ENCODE measurements at places on chromosomes 3 and 15. TPM values are rescaled to one million over a fixed set of nuclear protein-coding genes. Genes with fewer than 3 reads are reported as not detected.
A peak's percentile ranks its signal among the peaks of the same experiment; 100 is the strongest.

GRCh38 chr3:183766745-183767606, 58.4 kb downstream of the MAP6D1 start:
- no peak for DNase-seq

DNA sequence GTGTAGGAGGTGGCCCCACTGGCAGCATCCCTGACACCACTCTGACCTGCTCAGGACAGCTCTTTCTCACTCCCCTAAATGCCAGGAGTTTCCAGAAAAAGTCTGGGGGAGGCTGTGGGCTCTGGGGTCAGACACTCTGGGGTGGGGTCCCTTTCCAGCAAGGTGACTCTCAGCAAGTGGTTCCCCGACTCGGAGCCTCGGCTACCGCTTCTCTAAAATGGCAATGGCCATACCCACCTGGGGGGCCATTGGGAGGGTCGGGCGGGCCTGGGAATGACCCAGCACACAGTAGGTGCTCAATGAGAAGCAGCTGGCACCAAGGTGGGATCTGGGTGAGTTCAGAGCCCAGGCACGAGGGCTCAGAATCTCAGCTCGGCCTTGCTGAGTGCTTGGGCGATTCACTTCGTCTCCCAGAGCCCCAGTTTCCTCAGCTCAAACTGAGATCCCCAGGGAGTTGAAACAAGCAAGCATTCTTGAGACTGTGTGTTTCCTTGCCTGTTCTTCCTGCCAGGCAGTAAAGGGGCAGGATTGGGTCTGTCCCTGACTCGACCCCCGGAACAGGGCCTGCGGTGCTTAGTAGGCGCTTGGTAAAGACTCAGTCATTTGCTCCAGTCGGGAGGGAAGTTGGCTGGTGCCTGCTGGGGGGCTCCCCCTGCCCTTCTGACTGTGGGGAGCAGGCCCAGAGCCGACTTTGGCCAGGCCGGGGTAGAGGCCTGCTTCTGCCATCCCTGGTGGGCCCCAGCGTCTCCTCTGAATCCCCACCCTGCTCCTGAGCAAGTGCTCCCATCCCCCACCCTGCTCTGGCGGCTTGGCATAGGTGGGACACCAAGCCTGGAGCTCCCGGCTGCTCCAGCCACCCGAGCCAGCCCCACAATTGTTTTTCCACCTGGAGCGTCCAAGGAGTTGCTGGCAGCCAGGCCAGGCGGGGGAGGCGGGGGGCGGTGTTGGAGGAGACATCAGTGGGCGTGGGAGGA, 32.9 kb upstream of the FBLN2 start:
- DNase-seq: no peak

The TRPM1 gene
- total RNA-seq: 15.2 TPM

The ZNF619 gene
- total RNA-seq: 10.4 TPM

DNA sequence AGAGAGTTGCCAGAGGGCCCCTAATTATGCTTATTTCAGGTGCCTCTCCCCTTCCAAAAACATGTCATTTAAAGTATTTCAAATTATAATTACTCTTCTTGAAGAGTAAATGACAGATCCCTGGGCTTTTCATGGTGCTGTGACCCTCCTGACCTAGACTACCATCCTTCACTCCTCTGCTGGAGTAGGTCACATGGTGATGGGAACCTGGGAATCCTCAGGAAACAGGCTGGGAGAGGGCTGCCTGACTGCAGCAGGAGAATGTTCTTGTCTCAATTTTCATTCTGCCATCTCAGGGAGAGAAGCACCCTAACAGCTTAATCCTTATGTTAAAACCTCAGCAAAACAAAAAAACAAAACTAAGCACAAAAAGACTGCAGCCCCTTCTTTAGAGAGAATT, 24.6 kb downstream of the PGBD4 start:
- no peak for DNase-seq

GRCh38 chr15:70579766-70580165, 183.6 kb downstream of the UACA start:
- DNase-seq: peak; percentile 1

GRCh38 chr3:167710552-167710951, 24.1 kb downstream of the PDCD10 start:
- DNase-seq: no peak

GRCh38 chr3:127660621-127661251, 12.0 kb upstream of the ABTB1 start:
- no peak for DNase-seq

DNA sequence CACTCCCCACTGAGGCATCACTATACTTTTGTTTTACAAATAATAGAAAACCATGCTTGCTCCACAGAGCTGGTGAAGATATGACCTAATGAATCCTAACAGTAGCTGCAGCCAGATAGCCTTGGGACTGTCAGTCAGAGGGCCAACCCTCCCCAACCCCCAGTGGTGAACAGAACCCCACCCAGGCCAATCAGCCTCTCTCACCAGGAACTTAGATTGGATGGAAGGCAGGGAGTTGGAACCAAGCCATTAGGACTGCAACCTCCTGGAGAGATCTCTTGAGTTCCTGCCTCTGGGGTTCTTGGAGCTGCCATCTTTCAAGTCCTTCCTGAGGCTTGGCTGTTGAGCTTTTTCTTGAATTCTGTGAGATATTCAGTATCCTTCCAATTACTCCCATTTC, 3.0 kb upstream of the MRPS22 start:
- no peak for DNase-seq

The SGO1 gene
- total RNA-seq: 2.6 TPM

GRCh38 chr15:79978655-79979514, 7.9 kb upstream of the BCL2A1 start:
- no peak for DNase-seq

- DNase-seq: no peak
These were observed 44.6 kb upstream of the SLC25A36 start for GRCh38 chr3:140896997-140897396.

The ERC2 gene
- 0.21 TPM for total RNA-seq

The ACAN gene
- total RNA-seq: 0.05 TPM

The POTEB2 gene
- not detected for total RNA-seq

DNA sequence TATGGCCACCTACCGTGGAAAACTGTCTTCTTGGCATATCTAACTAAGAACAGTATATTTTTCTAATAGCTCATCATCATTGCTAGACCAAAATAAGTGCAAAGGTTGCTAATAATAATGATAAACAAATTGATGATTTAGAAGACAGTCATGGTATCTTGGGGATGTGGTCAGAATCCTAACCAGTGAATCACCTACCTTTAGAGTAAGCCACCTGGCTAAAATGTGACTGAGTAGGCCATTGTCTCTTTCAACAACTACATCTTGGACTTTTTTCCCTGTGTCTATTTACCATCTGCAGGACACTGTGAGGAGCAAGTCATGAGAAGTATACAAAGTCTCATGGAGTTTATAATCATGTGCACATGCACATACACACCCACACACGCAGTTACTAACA, 273.5 kb upstream of the SEMA6D start:
- DNase-seq: no peak

The VPS33B gene
- 18.8 TPM for total RNA-seq

DNA sequence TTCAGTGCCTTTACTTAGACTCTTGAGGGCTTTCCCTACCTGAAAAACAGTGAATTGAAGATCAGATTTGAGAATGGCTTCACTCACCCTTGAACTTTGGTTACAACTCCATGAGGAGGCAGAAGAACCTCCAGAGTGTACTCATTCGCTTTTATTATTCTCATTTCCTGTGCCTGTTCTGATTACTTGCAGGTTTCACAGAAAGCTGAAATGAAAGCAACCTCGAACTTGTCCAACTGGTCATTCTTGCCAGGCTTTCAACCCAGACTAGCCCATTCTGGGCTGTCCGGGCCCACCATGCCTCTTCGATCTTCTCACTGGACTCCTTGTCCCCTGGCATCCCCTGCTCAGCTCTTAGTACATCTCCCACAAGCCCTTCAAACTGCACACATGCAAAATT, 20.2 kb upstream of the THUMPD3 start:
- DNase-seq: no peak

The NR2F2 gene
- total RNA-seq: 4.0 TPM

DNA sequence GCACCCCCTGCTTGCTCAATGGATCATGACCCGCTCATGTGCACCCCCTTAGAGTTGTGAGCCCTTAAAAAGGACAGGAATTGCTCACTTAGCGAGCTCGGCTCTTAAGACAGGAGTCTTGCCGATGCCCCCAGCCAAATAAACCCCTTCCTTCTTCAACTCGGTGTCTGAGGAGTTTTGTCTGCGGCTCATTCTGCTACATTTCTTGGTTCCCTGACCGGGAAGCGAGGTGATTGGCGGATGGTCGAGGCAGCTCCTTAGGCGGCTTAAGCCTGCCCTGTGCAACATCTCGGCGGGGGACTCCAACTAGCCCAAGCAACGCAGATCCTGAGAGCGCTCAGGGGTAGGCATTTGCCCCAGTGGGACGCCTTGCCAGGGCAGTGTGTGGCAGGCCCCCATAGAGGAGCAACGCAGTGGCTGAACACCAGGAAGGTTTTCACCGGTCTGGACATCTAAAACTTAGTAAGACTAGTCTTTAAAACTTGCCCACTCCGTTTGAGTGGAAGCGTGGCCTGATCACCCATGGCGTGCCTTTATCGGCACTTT, 9.5 kb downstream of the SLCO2A1 start:
- no peak for DNase-seq

The OR5H6 gene
- not detected for total RNA-seq

- DNase-seq: no peak
These were observed 12.6 kb upstream of the PAK2 start for GRCh38 chr3:196726788-196727675.

DNA sequence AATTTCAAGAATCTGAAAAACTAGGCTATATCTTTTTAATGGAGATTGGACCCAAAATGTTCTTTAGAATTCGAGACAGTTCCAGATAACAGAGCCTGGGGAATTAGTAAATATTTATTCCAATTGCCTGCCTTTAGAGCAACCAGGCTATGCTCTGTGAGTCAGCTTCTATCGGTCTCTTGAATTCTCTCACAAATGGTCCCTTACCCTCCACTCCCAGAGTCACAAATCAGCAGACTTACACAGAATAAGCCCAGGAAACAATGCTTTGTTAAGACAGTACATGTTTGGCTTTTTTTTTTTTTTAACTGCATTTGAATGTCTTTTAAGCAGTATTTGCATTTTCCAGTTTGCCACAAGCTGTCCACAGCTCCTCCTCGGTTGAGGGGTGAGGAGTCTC, 460.7 kb upstream of the CBLB start:
- DNase-seq: no peak

The MAP6D1 gene
- 4.7 TPM for total RNA-seq

DNA sequence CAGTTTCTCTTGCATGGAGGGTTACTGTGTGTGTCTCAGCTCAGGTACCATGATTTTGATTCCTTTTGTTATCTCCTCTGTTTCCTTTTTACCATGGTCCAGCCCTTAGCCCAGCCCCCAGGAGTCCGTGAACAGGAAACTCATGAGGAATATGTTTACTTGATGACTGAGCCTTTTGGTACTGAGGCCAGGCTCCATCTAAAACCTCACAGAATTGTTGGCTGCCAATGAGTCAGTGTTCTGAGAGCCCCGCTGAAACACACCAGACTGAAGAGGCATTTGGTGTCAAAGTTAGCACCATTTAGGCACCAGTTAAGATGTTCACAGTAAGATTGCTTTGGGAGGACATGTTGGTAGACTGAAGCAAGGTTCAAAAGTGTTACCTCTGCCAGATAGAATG, 80.9 kb downstream of the DGKG start:
- no peak for DNase-seq

GRCh38 chr3:72120806-72121778, 336.1 kb upstream of the PROK2 start:
- DNase-seq: no peak

- no peak for DNase-seq
These were observed 316.8 kb downstream of the POLQ start for GRCh38 chr3:121228971-121229370.

DNA sequence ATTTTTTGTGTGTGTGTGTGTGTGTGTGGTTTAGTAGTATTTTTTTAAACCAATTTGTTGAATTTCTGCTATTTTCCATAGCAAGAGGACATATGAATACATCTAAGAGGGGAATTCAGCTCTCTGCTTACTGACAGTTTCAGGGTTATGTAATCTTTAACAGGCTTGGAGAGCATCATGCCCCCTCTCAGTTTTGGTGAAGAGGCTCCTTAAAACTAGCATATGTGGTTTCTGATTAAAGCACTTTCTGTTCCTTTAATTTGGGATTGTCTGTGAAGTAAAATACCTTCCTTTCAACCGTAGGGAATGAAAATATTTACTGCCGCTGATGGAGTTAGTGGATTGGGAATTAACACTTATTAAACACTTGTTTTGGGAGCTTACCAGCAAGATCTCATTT, 19.4 kb upstream of the NFKBIZ start:
- no peak for DNase-seq

DNA sequence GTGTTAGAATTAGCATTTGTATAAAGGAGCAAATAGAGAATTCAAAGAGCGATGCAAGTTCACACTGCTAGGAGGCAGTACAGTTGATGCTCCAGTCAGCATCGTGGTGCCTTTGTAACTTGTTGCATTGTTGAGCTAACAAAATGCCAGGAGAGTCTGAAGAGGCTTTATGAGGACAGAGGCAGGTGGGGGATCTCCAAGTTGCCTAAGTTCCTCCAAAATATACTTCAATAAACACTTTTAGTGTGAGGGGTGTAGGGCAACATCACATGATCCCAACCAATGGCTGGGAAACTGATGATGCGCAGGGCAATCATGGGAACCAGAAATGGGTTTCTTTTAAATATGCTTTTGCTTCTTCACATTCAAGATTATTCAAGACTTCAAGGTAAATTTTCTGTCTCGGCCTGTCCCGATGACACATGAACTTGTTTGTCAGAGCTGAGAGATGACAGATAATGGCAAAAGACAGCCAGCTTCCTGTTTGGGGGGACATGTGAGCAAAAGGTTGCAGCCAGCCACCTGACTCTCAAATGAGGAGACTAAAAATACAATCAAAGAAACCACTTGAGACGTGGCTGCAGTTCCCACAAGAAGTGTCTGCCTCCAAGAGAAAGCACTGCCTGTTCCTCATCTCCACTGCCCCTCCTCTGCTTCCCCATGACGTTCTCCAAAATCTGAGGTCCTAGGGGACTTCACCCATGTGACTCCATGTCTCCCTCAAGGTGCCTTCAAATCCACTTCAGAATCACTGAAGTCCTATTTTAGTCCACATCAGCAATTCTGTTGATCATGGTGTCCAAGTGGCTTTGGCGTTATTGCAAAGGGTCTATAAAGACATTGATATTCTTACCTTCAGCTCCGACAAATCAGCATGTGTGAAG, 39.3 kb downstream of the KLHL6 start:
- no peak for DNase-seq

DNA sequence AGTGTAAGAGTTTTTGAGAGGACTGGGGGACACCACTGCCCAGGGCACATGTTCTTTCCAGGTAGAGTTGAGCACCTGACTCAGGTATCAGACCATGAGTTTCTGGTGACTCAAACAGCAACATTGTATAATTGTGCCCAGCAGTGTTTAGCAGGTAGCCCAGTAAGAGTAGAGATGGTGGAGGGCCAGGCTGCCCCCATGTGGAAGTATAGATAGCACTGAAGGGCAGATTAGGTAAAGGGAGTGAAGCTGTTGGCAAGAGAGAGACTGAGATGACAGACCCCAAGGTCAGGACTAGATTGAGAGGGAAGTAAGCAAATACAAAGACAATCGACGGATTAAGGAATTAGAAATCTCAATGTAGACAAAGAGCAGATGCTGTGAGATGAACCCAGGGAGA, 74.6 kb downstream of the TRIM42 start:
- no peak for DNase-seq

The KLHL6 gene
- total RNA-seq: 1.4 TPM
